ENCODE measurements at places on chromosomes 4 and X. TPM values are rescaled to one million over a fixed set of nuclear protein-coding genes. Genes with fewer than 3 reads are reported as not detected.

DNA sequence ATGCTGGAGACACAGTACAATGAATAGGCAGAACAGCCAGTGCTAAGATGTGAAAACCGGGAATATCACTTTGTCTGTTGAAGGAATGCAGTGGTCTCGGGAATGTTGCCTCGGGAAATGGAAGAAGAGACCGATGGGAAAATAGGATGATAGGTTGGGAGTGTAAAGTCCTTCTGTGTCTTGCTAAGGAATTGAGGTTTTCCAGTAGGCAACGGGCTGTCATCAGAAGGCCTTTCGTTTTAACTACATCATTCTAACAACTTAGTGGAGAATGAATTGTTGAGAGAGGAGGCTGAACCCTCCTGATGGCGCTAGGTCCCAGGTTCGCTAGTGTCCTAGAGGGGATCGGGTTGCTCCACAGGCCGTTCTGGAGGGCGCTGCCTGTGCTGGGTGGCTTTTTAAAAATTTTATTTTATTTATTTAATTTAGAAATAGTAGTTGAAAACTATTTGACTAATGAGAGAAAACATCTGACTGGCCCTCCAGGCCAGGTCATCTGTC is 730 bp downstream of the VBP1 start:
- no peaks in the 10 kb centered on the region for H3K27me3 ChIP-seq
- peak overlapping the region; percentile 67 for H3K27ac ChIP-seq
- no peak for DNase-seq
- no peaks in the 10 kb centered on the region for H3K4me1 ChIP-seq
- peak overlapping the region; percentile 78 for H3K4me3 ChIP-seq

Gene CPZ
- total RNA-seq = not detected

GRCh38 chrX:149631234-149632165 is at the start of gene TMEM185A:
TSS of gene TMEM185A (minus strand) at chrX:149631792. CDS start at chrX:149631580, 212 bp downstream.
- H3K27ac ChIP-seq = peak within 1 kb of the TSS; percentile 48
- H3K27me3 ChIP-seq = no peaks in the 10 kb centered on the region
- H3K4me1 ChIP-seq = peaks cover 14% of the 10 kb centered on the region
- H3K4me3 ChIP-seq = peak within 1 kb of the TSS; percentile 60

Gene YIPF7
- total RNA-seq = not detected

Gene HSD17B13
- total RNA-seq = 0.81 TPM

Gene USP51
- not detected for total RNA-seq

DNA sequence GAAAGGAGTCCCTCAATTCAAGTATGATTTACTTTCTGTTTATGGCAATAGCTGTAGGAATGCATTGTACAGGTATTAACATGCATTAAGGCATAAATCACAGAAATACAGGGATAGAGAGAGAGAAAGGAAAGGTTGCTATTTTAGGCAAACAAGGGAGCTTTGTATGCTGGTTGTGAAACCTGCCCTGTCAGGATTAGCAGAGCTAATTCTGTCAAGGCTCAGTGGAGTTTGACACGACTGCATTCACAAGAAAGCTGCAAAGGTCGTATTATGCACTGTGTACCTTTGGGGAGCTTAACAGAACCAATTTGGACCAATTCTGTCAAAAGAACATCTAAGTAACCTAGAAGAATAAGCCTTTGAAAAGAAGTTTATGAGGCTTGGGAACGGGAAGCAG is 239.3 kb downstream of the GRIA2 start:
- no peaks in the 10 kb centered on the region for H3K4me1 ChIP-seq
- H3K27ac ChIP-seq = no peak overlapping the region

DNA sequence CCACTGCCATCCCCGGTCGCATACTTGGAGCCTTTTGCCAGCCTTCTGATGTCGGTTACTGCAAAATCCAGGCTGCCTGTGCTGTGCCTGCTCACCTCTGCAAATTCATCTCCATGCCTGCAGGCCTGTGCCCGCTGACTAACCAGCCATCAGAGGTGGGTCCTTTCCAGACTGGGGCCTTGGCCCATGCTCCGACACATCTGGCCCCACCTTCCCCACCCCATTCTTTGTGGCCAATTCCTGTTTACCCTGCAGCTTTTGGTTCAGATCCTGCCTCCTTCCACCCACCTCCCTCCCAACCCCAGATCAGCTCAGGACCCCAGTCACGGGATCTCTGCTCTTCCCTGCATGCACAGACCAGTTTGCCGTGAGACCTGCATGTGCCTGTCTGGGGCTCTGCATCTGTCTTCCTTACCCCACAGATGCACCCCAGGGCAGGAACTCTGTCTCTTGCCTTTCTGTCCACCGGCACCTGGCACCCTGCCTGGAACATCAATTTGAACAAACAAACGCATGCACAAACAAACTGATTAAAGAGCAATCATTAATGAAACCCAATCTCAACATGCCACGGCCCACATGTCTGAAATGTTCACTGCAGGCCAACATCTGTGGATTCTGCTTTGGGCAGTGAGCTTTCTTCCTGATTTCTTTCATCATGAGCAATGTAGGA is 112.8 kb upstream of the PSAPL1 start:
- H3K4me3 ChIP-seq = no peak overlapping the region
- no peak overlapping the region for H3K27ac ChIP-seq
- H3K36me3 ChIP-seq = no peaks in the 10 kb centered on the region
- no peak for DNase-seq

Gene KLHL13
- total RNA-seq = 4.2 TPM

- H3K27me3 ChIP-seq = no peaks in the 10 kb centered on the region
- H3K36me3 ChIP-seq = no peaks in the 10 kb centered on the region
- H3K4me1 ChIP-seq = no peaks in the 10 kb centered on the region
- no peak overlapping the region for H3K4me3 ChIP-seq
These were observed 1588.4 kb downstream of the STIM2 start for GRCh38 chr4:28449085-28449484.

DNA sequence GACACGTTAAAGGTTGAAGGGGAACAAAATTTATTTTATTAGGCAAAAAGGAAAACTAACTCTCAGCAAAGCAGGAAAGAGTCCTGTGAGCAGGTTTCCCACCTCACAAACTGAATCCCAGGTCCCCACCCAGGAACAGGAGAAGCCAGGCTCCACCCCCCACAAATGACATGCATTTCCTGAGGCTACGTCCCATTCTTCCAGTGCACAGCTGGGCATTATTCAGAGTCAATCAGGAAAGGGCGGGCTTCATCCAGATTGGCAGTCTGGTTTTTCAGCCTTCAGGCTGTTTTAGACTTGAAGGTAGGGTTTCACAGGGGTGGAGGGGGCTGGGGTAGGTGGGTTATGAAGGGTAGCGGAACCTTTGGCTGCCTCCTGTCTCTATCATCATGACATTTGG is 11.9 kb upstream of the ASIC5 start:
- no peaks in the 10 kb centered on the region for H3K4me1 ChIP-seq
- DNase-seq = no peak
- H3K4me3 ChIP-seq = no peak overlapping the region

- H3K4me1 ChIP-seq = peaks cover 5% of the 10 kb centered on the region
- H3K27ac ChIP-seq = no peak overlapping the region
- H3K4me3 ChIP-seq = no peak overlapping the region
- DNase-seq = no peak
These were observed 2.9 kb upstream of the EIF1AX start for GRCh38 chrX:20144491-20144890.

DNA sequence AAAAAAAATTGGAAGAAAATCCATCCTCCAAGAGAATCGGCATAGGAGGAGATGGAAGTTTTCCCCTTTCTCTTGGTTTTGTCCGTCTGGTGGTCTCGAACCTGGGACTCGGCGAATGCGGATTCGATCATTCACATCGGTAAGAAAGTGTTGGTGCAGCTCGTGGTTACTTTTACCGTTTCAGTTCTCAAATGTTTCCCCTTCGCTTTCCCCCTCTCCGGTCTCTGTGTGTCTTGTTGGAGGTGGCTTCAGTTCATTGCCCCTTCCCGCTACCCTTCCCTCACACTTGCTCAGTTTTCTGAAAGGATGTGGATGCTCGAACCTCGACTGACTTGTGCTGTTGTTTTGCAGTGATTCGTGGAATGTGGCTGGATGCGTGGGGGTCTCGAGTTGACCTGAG is 840 bp downstream of the GRID2 start:
- H3K4me1 ChIP-seq = peaks cover 5% of the 10 kb centered on the region
- H3K36me3 ChIP-seq = no peaks in the 10 kb centered on the region
- no peak overlapping the region for H3K27ac ChIP-seq
- H3K4me3 ChIP-seq = no peak overlapping the region
- H3K27me3 ChIP-seq = no peaks in the 10 kb centered on the region
- DNase-seq = no peak

Gene S100P
- total RNA-seq = 4.1 TPM

DNA sequence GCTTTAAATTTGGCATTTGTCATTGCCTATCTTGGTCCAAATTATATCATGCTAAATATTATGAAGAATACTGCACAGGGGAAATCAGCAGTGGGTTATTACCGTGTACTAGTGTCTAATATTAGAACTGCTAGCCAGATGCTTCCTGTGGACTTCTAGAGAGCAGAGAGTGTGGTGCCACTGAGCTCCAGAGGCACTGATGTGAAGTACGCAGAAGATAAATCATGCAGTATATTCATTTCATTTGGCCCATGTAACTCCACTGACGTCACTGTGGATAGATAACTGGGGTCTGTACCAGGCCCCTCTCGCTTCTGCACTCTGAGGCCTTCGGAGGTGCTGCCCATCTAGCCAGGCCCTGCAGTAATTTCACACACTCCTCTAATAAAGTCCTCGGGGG is 80.0 kb downstream of the ALPK1 start:
- H3K27me3 ChIP-seq = no peaks in the 10 kb centered on the region
- DNase-seq = no peak
- no peak overlapping the region for H3K4me3 ChIP-seq
- no peaks in the 10 kb centered on the region for H3K4me1 ChIP-seq
- no peak overlapping the region for H3K27ac ChIP-seq
- H3K36me3 ChIP-seq = no peaks in the 10 kb centered on the region

Gene AR
- 0.02 TPM for total RNA-seq

Gene GAGE12D
- total RNA-seq = not detected

Gene RAI2
- not detected for total RNA-seq

DNA sequence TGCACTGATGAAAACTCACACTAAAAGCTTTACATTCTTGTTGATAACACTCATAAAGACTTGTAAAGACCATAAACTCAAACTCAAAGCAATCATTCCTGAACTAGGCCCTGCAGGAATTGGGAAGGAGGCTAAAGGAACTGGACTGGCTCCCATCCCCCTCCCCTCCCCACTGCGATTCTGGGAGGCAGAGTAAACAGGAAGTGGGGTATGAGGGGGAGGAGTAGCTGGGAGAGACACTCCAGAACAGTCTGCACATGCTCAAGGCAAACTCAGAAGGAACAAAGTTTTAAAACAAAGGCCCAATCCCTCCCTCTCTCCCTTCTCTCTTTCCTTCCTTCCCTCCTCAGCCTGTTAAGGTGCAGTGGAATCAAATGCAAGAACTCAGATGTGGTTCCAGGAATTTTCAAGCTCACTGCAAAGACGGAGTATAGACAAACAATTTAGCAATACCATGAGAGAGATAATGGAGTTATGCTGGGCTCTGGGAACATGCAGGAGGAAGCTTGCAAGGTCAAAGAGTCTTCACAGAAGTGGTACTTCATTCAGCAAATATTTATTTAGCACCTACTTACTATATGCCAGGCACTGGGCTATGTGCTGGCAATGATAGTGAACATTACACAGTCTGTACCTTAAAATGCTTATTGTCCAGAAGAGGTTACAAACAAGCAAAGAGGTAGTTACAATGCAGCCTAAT is 15.9 kb downstream of the MID1IP1 start:
- H3K27me3 ChIP-seq = no peaks in the 10 kb centered on the region
- no peak overlapping the region for H3K4me3 ChIP-seq
- no peaks in the 10 kb centered on the region for H3K36me3 ChIP-seq
- DNase-seq = no peak
- H3K27ac ChIP-seq = no peak overlapping the region

DNA sequence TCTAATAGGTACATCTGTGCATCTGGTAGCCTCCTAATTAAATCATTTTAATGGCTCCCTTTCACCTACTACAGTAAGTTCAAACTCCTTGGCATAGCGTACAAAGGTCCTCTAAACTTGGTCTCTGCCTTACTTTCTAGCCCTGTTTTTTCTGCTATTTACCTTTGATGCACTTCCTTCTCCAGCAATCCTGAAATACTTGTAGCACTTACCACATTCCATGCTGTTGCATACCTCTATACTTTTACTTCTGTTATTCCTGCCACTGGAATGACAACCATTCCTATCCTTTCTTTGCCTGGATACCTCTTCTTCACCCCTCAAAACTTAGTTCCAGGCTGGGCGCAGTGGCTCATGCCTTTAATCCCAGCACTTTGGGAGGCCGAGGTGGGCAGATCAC is 56.6 kb upstream of the LHFPL1 start:
- H3K4me1 ChIP-seq = no peaks in the 10 kb centered on the region
- H3K27me3 ChIP-seq = no peaks in the 10 kb centered on the region
- H3K27ac ChIP-seq = no peak overlapping the region
- H3K36me3 ChIP-seq = no peaks in the 10 kb centered on the region
- no peak overlapping the region for H3K4me3 ChIP-seq

DNA sequence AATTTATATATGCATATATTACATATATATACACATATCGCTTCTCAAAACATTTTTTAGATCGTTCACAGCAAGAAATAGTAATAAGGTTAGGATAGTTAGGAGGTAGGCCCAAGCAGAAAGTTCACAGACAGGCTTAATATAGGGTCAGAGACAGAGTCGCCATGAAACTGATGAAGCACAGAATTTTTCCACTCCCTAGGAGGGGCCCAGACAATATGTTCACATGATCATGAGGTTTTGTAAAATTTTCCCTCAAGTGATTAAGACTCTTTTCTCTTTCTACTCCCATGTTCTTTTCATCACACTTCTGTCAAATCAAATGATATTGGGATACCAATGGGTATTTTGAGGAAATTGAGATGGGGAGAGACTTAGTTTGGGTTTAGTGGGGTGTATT is 5.2 kb upstream of the ENAM start:
- no peak for DNase-seq
- no peaks in the 10 kb centered on the region for H3K4me1 ChIP-seq
- H3K36me3 ChIP-seq = no peaks in the 10 kb centered on the region
- no peaks in the 10 kb centered on the region for H3K27me3 ChIP-seq
- H3K27ac ChIP-seq = no peak overlapping the region
- no peak overlapping the region for H3K4me3 ChIP-seq

DNA sequence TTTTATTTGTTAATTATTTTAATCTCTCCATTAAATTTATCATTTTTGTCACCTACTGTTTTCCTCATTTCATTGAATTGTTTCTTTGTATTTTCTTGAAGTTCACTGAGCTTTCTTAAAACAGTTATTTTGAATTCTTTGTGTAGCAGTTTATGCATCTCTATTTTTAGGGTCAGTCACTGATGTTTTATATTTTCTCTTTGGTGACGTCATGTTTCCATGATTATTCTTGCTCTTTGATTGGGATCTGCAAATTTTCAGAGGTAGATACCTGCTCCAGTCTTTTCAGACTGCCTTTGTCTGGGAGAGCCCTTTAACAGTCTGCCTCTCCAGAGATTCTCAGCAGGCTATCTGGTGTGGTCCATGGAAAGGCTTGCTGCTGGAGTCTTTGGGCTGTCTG is 25.6 kb upstream of the TRPC5 start:
- H3K27me3 ChIP-seq = no peaks in the 10 kb centered on the region
- no peak overlapping the region for H3K27ac ChIP-seq
- no peak for DNase-seq
- no peaks in the 10 kb centered on the region for H3K36me3 ChIP-seq
- H3K4me3 ChIP-seq = no peak overlapping the region
- H3K4me1 ChIP-seq = no peaks in the 10 kb centered on the region

Gene TRIM61
- total RNA-seq = 0.15 TPM

Gene TLR10
- 0.30 TPM for total RNA-seq

Gene KIF4A
- total RNA-seq = 40.3 TPM

GRCh38 chr4:97761445-97762114 is 381.7 kb downstream of the STPG2 start:
- no peak overlapping the region for H3K27ac ChIP-seq
- no peaks in the 10 kb centered on the region for H3K4me1 ChIP-seq

Data from HCT116 (cell line).